ENCODE measurements at places on chromosomes 11 and 22.

DNA sequence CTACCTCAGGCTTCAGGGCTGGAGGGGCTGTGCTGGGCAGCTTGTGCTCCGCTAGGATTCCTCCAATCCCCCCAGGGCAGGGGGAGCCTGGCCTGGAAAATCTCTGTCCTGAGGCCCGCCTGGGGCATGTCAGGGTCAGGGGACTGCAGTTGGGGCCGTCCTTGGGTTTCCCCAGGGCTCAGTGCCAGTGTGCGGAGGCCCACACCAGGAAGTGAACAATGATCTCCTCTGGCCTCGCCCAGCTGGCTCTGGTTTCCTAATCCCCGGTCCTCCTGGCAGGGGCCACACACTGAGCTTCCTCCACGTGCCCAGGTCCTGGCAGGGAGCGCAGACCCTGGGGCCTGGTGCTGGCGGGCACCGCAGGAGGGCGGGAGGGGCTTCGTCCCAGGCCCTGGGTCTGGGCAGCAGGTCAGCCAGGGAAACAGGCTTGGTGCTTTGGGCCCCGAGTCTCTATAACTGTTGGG is 1.4 kb upstream of the MUC2 start:
- DNase-seq, result no peak

- no peak for DNase-seq
These were observed 65.6 kb upstream of the SHISAL1 start for GRCh38 chr22:44378380-44378779.

DNA sequence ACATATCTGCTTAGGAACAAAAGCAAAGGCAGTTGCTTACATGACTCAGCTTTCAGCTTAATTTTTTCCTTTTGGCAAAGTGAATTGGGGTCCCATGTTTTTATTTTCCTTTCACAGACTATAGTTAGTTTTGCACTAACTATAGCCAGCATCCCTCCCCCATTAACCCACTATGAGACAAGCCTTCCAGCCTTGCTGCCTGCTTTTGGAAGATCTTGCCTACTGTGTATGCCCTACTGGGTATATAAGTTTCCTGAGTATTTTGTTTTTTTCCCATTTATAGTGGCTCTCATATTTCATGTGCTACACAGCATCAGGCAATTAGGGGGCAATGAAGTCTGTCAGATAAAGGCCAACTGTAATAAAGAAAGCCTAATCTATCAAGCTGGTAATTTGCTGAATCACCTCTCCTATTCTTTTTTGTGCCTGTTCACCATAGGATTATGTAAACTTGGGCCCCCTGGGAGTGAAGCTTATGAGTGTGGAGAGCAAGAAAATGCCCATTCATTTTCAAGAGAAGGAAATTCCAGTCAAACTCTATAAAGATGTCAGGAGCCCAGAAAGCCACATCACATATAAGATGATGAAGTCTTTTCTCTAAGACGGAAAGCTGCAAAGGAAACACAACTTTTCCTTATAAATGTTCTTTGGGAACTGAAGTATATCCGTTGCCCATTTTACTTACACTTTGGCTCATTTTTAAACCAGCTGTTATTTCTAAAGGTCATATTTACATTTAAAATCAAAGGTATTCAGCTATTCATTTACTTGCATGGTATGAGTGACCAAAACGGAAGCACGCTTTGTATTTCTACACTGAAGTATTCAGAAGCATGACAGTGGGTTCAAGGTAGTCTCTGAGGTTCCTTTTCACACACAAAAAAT is 64.0 kb downstream of the CCDC83 start:
- DNase-seq, result no peak

DNA sequence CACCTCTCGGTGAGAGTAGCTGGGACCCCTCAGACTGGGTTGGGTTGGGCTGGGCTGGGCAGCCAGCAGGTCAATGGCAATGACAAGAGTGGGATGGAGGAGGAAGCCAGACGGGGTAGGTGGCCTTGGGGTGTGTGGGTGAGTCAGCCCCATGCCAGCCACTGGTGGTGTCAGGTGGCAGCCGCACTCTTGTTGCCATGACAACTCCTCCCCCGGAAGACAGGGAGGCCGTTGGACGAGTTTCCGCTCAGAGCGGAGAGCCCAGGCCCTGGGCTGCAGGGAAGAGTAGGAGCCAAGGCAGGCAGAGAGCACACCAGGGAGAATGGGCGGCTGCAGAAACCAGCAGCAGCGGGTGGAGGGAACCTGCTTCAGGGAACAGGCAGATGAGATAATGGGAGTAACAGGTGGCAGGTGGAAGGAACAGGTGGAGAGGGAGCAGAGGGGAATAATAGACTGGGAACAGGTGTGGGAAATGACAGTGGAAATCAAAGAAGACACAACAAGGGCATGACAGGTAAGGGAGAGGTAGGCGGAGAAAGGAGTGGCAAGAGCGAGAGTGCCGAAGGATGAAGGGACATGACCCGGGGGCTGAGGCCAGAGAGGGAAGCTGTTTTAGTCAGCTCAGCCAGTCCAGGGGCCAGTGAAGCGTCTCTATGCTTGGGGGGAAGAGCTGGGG is 8.7 kb downstream of the SPTBN2 start:
- peak; percentile 52 for DNase-seq

DNA sequence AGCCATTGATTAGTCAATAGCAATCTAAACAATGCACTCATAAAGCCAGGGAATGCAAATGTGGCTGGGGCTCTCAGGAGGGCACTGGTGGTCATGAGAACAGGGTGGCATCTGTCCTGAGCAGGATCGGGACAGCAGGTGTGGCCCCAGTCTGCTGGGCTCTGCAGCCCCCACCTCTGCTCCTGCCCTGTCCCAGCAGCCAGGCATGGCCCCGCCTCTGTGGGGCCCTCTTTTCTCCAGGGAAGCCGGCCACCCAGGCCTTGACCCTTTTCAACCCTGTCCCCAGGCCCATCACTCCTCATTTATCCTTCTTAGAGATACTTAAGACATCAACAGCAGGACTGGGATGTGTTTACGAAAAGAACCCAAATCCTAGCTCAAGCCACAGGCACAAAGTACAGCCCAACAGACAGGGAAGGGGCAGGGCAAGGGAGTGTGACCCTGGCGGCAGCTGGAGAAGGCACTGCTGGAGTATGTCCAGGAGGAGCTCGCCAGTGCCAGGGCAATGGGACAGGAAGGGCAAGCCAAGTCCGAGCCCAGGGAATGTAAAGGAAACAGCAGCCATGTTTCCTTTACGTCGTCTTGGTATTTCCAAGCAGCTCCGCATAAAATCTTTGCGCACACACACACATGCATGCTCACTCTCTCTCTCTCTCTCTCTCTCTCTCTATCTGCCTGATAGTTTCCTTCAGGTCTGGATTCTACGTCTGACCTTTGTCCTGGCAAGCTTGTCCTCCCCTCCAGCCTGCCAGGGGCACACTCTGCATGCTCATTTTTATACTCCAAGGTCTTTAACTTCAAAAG is 59.9 kb downstream of the DGCR2 start:
- DNase-seq, result no peak

- no peak for DNase-seq
These were observed 55.6 kb upstream of the LARGE1 start for GRCh38 chr22:33975841-33976240.

DNA sequence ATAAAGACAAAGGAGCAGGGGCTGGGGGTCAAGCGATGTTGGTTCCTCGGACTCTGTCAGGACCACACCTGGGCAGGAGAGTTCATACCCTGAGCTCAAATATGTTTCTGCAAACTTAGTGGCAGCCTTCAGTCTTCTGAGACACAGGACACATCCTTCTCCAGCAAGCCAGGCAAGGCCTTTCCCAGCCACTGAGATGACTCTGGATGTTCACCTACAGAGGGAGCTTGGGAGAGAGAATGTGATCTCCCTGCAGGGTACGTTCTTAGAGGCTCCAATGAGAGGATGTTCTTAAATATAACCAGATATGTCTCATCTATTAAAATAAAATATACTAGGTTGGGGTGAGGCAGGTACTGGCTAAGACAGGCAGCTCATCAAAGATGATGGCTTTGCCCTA is 461.5 kb downstream of the OPCML start:
- DNase-seq, result no peak

DNA sequence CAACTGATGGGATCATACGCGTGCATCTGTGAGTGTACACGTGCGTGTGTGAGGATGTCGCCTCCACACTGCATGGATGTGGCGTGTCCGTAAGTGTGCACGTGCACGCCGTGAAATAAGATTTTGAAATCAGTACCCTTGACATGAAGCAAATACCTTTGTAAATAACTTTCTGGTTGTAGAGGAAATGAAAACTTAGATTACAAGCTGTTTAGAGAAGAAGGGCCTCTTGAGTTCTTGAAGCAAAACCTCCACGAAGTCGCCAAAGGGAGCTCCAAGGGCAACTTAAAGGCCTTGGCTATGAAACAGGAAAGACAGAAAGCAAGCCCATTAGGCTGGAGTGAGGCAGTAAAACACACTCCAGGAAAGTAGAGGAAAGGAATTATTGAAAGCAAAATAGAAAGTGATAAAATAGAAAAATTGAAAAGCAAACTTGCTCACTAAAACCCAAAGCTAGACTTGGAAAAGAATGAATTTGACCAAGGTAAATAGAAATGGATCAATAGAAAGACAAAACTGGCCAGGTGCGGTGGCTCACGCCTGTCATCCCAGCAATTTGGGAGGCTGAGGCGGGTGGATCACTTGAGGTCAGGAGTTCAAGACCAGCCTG is 29.7 kb upstream of the TOLLIP start:
- DNase-seq, result no peak

DNA sequence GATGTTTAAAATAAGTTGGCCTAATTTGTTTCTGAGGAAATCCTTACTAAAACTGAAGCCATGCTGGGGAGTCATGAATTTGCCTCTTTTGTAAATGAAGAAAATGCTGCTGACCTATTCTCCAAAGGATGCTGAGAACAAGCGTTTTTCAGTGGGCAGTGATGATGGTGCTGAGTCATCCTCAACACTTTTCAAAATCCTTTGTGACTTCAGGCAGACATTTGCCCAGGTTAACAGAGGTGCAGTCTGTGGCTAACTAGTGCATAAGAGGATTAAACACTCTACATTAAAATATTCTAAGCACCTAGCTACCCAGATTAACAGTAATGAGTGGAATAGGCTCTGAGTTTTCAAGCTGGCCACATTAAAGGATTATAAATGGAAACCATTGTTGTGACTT is 509.0 kb downstream of the DLG2 start:
- no peak for DNase-seq

DNA sequence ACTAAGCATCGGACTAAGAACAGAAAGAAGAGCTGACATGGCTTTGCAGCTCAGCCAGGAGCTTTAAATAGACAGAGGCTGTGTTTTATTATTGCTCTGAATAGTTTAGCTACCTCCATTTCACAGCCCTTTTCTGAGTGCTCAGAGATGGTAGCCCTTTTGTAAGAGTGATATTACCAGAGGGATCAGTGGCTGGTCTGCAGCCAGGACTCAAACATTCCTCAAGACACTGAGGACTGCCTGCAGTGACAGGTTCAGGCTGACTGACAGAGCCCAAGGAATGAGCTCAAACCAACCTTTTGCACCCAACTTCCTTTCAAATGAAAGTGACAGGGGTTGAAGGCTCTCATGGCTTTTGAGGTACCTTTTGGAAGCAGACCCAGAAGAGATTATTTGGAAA is 189.0 kb downstream of the DDX10 start:
- no peak for DNase-seq

GRCh38 chr22:32720924-32721323 is 80.6 kb upstream of the TIMP3 start:
- no peak for DNase-seq

- peak; percentile 47 for DNase-seq
These were observed 85.5 kb downstream of the ST3GAL4 start for GRCh38 chr11:126440792-126441514.

- DNase-seq, result no peak
These were observed 33.0 kb downstream of the ATXN10 start for GRCh38 chr22:45704648-45705047.

GRCh38 chr22:19821523-19822300 is 33.0 kb downstream of the GNB1L start:
- no peak for DNase-seq

GRCh38 chr22:48083502-48083901 is 1321.1 kb downstream of the TBC1D22A start:
- DNase-seq, result no peak

- DNase-seq, result no peak
These were observed 16.5 kb upstream of the MALAT1 start for GRCh38 chr11:65482306-65482850.

GRCh38 chr11:9459667-9460321 is 1.0 kb upstream of the ZNF143 start:
- peak; percentile 5 for DNase-seq

DNA sequence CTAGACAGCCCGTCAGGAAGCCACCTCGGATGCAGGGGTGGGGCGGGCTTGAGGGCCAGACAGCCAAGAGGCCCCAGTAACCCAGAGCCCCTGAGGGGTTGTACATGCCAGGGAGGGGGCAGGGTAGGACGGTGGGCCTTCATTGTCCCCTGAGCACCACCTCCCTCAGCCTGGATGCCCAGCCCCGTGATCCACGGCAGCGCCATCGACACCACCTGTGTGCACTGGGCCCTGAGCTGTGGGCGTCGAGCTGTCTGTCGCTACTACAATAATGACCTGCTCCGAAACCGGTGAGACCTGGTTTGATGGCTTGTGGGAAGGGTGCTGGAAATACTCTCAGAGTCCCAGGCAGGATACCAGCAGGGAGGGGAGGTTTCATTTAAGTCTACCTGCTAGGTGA is 37.4 kb upstream of the TPBGL start:
- DNase-seq, result no peak

GRCh38 chr22:42871146-42872050 is 14.3 kb upstream of the ARFGAP3 start:
- no peak for DNase-seq

DNA sequence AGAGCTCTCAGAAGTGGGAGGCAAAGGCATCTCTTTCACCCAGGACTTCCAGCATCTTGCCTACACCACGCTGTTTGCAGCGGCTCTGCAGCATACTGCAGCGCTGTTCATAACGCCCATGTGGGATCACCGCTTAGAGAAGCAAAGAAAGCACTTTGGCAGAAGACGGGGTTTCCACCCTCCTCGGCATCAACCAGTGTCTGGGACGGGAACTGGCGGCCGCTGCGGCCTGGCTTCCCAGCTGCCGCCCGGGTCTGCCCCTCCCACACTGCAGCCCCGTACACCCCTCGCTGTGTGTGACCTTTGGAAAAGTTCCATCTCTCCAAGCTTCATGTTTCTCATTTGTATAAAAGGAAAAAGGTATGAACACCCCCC is 545 bp upstream of the TIRAP start:
- DNase-seq, result no peak

- no peak for DNase-seq
These were observed 12.3 kb upstream of the NRGN start for GRCh38 chr11:124727474-124727873.

GRCh38 chr11:116792869-116793771 is 1.4 kb upstream of the APOA5 start:
- DNase-seq, result no peak

GRCh38 chr11:119538753-119539152 is 115.8 kb upstream of the THY1 start:
- no peak for DNase-seq

GRCh38 chr11:60917267-60917666 is 3.3 kb downstream of the TMEM109 start:
- DNase-seq, result no peak

GRCh38 chr22:21791635-21792625 is 56.3 kb upstream of the YPEL1 start:
- DNase-seq, result peak; percentile 36
